GM03348 (cell line): ENCODE measurements at places on chromosomes 5 and 9.

DNA sequence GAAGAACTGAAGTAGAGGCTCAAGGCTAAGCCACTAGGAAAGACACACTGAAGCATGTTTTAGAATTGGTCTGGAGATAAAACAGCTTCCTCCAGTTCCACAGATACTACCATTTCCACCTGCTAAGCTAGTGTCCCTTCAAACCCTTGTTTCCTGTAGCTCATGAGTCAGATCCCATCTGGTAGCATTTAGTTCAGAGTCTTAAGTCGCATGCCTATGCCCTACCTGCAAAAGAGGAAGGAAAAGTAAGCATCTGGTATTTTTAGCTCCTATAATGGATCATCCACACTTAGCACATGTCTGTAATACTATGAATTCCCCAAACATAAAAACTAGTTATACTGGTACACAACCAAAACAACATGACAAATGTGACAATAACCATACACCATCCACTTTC, 92.1 kb downstream of the CDKN2A start:
- no peak for DNase-seq

DNA sequence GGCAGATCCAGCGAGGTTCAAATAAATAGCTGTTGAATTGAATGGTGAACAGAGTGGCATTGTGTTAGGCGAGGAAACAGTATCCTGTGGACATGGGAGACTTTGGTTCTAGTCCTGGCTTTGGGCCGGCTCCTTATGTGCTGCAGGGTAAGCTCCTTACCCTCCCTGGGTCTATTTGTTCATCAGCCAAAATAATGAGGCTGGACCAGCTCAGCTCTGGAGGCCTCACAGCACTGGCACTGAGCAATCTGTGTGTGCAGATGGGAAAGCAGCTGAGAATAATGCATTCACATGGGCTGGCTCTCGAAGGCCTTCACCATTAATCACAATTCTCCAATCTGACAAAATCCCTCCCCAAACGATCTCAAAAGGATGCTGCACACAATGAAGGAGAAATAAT, 81.9 kb downstream of the APBA1 start:
- no peak for DNase-seq

GRCh38 chr5:16935231-16936149, 598 bp downstream of the MYO10 start:
- DNase-seq, result peak; percentile 41

DNA sequence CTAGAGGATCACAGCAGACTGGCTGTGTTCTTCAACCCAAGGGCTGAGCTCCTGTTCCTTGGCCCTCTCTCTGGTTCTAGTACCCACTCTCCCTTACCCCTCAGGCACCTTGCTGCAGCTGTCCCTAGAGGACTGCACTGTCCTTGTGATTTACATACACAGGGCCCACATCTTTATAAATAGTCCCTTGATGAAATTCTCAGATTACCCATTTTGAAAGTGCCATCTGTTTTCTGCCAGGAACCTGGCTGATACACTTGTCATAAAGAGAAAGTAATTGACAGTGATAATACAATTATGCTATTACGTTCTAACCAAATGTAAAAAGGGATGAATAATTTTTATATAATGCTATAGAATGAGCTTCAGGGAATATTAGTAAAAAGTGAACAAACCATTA, 16.5 kb upstream of the SPARC start:
- DNase-seq, result no peak

DNA sequence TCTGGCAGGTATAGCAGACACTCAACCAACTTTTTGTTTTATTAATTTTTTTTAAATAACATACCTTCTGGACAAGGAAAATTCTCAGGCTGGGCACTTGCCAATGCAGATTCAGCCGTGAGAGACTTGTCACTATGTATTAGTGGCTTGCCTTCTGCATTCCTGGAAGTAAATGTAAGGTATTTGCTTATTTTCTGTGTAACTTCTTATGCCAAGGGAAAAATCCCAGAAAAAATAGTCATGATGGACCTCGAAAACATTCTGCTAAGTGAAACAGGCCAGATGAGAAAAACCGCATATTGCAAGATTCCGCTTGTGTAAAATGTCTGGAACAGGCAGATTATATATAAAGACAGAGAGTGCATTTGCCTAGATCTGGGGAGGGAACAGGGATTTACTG, 260.3 kb upstream of the DAPK1 start:
- DNase-seq, result no peak

GRCh38 chr9:114410910-114411309, 23.1 kb upstream of the AKNA start:
- no peak for DNase-seq

- peak; percentile 84 for DNase-seq
Measured at GRCh38 chr5:38441453-38442246, 114.8 kb downstream of the LIFR start.

GRCh38 chr5:52804387-52804791, 16.7 kb downstream of the ITGA1 start:
- no peak for DNase-seq

DNA sequence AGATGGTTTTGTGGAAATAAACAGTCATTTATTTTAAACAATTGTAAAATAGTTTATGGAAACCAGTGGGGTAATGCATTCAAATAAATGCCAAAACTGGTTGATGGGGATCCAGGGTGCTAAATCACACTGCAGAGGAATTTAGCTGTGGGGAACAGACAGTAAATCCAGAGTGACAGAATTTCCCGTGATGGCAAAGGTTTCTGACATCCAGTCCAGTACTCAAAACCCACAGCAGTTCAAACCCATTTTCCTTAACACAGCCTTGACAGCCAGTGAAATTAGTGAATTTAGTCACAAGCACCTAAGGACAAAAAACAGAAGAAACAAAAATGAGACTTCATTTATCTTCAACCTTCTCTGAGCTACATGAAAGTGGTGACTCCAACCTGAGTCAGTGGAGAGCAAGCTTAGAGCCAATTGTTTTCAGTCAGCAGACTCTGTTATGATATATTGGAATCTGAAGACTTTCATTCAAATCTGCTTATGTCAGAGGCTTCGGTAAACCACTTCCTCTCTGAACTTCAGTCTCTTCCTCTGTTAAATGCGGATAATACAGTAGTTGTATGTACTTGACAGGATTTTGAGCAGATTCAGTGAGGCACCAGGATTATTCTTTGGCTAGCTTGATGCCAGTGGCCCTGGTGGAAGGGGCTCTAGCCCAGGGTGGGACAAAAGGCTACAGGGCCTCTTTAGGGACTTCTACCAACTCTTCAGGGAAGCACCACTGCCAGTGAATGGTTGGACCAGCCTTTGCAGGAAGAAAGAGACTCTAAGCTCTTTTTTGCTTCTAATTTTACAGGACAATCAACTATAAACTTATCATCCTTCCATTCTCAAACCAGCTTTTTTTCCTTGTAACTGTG, 185.3 kb downstream of the MAPKAP1 start:
- peak; percentile 76 for DNase-seq

DNA sequence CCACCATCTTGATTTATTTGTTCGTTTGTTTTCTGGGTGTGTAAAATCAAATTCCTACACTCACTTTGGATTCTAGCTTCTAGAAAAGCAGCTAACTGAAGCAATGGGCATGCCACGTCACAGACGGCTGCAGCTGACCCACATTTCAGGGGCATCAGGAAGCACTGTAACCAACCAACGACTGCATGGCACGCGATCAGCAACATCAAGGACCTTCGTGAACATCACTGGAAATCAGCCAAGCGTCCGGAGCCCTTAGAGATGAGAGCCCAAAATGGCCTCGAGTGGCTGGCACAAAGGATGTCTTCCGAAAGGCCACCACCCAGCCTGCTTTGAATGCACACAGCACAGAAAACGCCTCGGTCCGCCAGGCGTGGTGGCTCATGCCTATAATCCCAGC, 191.1 kb downstream of the OLFM1 start:
- DNase-seq, result no peak

DNA sequence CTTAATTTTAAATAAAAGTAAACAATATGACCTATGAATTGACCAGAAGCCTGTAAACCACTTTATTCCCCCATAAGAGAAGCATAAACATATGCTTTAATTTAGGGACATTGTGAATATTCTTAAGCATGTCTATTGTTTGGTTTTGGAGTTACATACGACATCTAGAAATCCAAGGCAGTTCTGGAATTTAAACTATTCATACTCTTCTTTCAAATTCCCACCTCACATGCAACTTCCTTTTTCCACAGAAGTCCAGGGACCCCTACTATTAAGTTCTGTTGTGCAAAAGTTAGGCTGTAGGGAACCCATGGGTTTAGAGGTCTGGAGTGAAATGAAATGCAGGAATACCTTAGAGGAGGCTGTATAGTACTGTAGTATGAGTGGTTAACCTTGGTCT, 2.1 kb downstream of the RIC1 start:
- peak; percentile 29 for DNase-seq

DNA sequence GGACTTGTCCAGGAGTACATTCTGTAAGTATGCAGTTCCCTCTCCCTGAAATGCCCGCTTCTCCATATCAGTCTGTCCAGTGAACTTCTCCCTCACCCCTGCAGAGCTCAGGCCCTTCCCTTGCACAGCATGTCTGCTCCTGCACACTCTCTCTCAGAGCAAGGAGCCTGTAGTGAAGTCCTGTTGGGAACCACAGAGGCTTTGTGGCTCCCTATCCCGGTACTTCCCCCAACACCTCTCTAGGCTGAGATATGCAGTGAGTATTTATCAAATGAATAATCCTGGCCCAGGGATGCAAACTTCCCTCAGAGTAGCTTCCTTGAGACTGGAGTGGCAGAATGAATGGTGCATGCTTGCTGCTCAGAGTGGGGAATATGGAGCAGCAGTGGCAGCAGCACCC, 48.8 kb downstream of the POC5 start:
- DNase-seq, result no peak
